ENCODE measurements at places on chromosomes 3 and 15.

DNA sequence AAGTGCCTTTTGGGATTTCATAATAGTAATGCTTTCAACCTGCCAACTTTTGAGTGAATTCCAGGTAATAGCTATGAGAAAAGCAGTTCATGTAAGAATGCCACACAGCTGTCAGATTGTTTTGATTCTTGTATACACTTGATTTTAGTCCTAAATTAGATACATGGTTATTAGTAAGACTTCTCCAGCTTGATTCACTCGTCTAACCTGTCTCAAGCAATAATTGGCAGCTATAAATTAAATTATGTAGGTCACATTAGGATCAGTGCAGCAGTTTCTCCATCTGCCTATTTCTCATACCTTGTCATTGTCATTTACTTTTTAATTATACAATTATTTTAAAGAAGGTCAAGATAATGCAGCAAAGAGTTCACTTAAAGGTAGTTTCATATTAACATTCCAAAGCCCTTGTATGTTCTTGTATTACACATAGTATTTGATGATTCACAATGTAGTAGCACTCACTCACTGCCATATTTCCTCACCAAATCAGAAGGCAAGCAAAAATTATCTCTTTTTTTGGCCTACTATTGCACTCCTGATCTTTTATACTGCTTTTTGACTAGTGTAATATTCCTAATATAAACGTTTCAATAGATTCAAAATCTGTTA, 10.9 kb upstream of the CRYBG3 start:
- DNase-seq = no peak

- no peak for DNase-seq
Measured at GRCh38 chr3:129006864-129007263, 5.8 kb downstream of the EFCC1 start.

GRCh38 chr3:161028555-161029153, 76.5 kb downstream of the B3GALNT1 start:
- no peak for DNase-seq

DNA sequence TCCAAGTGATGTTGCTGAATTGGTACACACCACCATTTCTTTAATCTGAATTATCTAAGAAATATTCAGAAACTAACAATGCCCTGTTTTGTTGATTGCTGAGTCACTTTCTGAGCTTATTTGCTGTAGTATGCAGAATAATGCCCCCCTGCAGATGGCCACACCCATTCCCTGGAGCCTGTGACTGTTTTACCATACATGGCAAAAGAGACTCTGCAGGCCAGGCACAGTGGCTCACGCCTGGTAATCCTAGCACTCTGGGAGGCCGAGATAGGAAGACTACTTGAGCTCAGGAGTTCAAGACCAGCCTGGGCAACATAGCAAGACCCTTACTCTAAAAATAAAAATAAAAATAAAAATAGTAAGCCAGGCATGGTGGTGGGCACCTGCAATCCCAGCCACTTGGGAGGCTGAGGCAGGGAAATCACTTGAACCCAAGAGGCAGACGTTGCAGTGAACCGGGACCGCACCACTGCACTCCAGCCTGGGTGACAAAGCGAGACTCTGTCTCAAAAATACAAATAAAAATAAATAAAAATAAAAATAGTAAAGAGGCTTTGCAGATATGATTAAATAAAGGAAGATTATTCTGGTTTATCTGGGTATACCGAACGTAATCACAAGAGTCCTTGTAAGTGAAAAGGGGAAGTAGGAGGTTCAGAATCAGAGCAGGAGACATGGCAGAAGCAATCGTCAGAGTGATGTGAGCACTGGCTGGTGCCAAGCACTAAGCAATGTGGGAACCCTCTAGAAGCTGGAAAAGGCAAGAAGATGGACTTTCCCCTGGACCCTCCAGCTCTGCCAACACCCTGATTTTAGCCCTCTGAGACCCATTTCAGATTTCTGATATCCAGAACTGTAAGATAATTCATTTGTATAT, 19.0 kb downstream of the PCYT1A start:
- peak; percentile 86 for DNase-seq

- DNase-seq = peak; percentile 45
Measured at GRCh38 chr3:126937533-126937932, 45.4 kb upstream of the PLXNA1 start.

DNA sequence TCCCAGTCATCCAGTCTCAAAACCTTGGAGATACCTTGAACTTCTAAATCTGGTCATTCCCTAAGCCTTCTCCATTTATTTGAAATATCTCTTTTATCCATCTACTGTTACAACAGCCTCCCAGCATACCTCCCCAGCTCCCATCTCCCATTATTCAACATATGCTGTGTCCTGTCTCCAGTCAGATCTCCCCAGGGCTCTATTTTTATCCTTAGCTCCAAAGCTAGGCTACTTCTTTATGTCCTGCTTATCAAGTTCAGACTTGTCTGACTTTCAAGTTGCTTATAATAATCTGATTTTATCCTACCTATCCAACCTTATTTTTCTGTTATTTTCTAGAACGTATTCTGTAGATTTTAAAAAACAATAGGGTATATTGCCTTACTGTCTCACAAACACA, 44.2 kb downstream of the IQGAP1 start:
- DNase-seq = no peak

- DNase-seq = no peak
Measured at GRCh38 chr3:62073038-62073437, 300.3 kb downstream of the FEZF2 start.

- DNase-seq = no peak
Measured at GRCh38 chr3:142029052-142029642, 120.2 kb downstream of the TFDP2 start.

DNA sequence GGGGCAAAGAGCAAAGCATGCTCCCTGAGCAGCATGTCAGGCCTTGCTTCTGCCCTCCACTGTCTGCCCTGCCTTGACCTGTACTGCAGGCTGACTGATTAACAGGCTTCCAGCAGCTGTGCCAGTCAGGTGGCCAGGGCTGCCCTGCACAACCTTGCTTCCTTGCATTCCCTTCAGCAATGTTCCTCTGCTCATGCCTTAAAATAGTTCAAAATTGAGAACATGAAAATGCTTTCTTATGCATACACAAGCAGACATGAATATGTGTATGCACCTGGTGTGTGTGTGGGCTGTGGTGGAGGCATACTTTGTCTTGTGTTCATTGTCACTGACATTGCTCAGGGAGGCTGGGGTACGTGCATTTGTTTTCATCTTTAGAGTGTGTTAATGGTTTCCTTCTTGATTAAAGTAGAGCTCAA, 1.2 kb upstream of the SLC22A13 start:
- DNase-seq = no peak

GRCh38 chr3:2156244-2156847, 57.7 kb downstream of the CNTN4 start:
- no peak for DNase-seq

- no peak for DNase-seq
Measured at GRCh38 chr3:52608337-52608736, 71.9 kb downstream of the UQCC5 start.

GRCh38 chr3:132033471-132033870, 1.3 kb downstream of the CPNE4 start:
- no peak for DNase-seq

- peak; percentile 52 for DNase-seq
Measured at GRCh38 chr15:90885432-90886290, 1.4 kb downstream of the FES start.

DNA sequence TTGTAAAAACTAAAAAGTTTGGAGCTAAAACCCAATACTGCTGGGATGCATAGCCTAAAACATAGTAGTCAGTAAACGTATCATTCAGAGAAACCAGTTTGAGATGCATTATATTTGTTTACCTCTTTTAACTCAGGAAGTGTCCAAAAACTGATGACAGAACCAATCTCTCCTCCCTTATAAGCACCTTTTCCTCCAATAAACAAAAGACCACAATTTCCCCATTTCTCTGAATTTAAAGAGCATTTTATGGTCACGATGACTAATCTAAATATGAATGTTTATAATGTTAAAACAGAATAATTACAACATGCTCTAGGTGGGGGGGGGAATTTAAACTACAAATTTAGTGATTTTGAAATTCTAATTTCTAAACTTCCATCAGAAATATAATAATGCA, 58.5 kb downstream of the CEP63 start:
- DNase-seq = no peak

DNA sequence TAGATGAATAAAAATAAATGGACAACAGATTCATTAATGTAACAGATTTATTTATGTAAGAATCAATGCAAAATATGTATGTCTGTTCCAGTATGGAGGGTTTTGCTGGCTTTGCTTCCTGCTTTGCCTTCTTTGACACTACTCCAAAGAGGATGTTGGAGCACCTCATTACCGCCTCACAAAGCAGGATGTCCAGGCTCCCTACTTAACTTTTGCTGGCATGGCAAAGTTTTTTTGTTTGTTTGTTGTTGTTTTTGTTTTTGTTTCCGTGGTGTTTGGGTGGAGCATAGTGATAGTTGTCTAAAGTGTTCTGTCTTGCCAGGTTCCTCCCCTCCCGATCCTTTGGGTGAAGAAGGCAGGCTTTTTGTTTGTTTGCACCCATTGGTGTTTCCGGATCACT, 38.7 kb downstream of the DIPK2A start:
- no peak for DNase-seq

- DNase-seq = no peak
Measured at GRCh38 chr3:162769564-162769963, 1273.0 kb downstream of the OTOL1 start.

- no peak for DNase-seq
Measured at GRCh38 chr3:187186375-187186774, 10.9 kb upstream of the RTP1 start.

DNA sequence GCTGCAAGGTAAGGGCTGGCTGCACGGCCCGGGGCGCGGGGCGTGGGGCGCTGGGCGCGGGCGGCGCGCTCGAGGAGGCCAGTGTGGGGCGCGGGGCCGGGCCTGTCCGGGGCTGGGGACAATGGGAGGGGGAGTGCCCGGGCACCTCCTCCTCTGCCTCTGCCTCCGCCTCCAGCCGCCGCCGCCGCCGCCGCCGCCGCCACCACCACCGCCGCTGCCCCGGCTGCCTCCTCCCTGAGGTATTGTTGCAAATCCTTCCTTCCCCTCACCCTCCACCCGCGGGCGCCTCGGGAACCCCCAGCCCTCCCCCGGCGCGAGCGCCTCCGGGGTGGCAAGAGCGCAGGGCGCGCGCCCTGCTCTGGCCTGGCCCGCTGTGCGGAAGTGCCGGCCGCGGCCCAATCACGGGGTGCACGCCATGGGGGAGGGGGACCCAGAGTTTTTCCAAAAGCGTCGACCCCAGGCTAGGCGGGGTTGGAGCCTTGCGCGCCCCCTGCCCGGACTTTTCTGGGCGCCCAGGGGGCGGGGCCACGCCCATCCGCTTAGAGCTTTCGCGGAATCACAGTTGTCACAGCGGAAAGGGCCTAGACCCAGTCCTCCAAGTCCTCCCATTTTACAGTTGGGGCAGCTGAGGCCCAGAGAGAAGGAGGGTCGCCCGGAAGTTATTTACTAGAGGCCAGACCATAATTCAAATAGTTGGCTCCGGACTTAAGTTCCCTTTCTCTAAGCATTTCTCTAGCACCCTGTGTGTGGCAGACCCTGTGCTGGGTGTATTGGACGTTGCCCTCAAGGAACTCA, at the start of gene LPP:
Gene LPP (plus strand): TSS at position 144 of the 795 bp plus-strand sequence. CDS start 251,964 bp downstream, outside the sequence.
- peak; percentile 87 for DNase-seq

- DNase-seq = no peak
Measured at GRCh38 chr15:84975871-84976351, 5.7 kb upstream of the PDE8A start.

DNA sequence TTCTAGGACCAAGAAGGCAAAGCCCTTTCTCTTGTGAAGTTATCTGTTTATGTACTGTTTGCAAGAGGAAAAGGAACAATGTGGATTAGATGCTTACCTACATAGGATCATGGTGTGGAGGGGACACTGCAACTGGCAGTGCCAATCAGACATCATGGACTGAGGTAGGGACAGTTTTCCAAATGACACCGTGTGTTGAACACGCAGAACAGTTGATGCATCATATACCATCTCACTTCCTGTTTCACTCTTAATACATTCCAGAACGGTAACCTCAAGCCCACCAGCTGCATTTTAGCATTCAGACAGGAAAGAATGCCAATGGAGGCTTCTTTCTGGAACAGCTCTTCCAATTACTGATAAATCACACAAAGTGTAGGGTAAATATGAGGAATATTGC, 397.7 kb upstream of the LMCD1 start:
- no peak for DNase-seq

GRCh38 chr3:168002786-168003368, 92.8 kb downstream of the GOLIM4 start:
- DNase-seq = peak; percentile 93

GRCh38 chr3:66041828-66042227, 3.1 kb upstream of the MAGI1 start:
- DNase-seq = no peak

Data from RPMI7951 (cell line).